Hematopoietic multipotent progenitor cell treated with erythropoietin and hydrocortisone succinate and interleukin-3 and kit ligand, for 17 days (in vitro differentiated cells): ENCODE measurements at places on chromosomes 12 and 14.

- no peak for DNase-seq
Observed at GRCh38 chr12:52171950-52172512, 19.8 kb downstream of the KRT80 start.

DNA sequence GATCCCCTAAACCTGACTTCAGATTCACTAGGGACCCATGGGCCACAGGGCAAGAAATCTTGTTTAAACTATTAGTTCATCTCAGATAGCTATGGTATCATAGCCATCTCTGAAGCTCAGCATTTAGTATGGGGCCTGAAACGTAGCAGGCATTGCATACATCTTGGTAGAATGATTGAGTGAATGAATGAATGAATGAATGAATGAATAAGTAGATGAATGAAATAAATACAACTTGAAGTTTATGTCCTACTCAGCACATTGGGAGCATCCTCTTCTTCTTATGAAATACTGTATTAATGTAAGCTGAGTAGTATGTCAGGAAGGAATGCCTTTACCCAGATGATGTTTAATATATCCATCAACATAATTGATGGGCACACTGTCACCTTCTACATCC is 175.4 kb upstream of the EEA1 start:
- DNase-seq, result no peak

GRCh38 chr12:107152315-107152714 is 59.0 kb upstream of the CRY1 start:
- DNase-seq, result no peak

- no peak for DNase-seq
Observed at GRCh38 chr12:39587225-39587624, 32.4 kb downstream of the ABCD2 start.

GRCh38 chr14:106489112-106489881 is 962.9 kb downstream of the TMEM121 start:
- no peak for DNase-seq
